ENCODE measurements at places on chromosomes 16 and 17.

- DNase-seq: no peak
These were observed 28.5 kb downstream of the CUEDC1 start for GRCh38 chr17:57926723-57927047.

DNA sequence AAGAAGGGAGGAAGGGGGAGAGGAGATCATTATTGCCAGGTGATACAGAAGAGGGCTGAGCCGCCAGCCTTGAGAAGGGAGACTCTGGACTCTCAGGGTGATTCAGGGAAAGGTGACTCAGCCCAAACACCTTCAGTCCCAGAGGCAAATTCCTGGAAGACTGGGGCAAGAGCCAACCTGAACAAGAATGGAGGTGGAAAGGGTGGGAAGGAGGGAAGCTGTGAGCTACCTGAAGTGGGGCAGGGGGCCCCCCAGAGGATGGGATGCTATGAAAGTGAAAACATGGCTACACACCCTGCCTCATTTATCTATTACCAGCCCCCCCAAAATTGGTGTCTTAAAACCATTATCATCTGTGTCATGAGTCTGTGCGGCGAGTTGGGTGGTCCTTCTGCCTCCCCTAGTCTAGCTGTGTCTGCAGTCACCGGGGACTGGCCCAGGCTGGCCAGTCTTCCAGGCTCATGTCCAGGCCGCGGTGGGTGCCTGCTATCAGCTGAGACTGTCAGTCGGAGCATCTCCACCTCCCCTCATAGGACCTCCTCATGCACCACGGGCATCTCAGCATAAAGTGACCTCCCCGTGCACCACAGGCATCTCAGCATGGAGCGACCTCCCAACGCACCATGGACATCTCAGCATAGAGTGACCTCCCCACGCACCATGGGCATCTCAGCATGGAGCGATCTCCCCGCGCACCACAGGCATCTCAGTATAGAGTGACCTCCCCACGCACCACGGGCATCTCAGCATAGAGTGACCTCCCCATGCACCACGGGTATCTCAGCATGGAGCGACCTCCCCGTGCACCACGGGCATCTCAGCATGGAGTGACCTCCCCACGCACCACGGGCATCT lies 3.2 kb upstream of the SLC47A2 start:
- no peak for DNase-seq

DNA sequence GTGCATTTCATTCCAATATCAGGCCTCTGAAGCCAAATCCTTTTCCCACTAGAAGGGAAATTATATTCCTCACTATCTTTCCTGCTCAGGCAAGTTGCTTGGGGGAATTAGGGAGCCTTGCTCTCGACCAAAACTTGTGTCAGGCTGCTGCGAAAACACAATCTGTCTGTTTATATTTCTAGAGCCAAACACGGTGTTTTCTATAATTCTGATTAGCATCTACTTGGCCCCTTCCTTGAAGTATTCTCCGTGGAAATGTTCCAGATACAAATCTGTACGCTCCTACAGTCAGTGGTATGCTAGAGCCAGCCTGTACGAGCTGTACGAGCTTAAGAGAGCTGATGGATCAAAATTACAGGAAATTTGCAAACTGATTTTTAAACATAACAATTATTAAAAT lies 299.3 kb upstream of the SALL1 start:
- DNase-seq: no peak

DNA sequence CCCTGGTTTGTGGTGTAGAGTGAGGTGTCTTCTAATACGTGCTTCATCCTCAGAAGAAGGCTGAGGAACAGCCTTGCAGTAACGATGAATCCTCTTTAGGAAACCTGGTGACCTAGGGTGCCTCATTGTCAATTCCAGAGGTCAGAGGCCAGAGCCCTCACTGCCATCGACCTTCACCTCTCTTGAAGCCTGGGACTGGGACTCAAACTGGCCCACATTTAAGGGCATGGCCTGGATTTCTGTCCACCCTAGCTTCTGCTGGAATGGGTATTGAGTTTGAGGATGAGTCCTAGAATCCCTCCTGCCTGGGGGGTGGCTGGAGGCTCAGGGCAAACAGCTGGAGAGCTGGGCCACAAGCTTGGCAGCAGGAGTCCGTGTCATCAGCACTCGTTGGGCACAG lies 38.6 kb downstream of the ELAC2 start:
- no peak for DNase-seq

- no peak for DNase-seq
These were observed 3.3 kb downstream of the RUNDC3A start for GRCh38 chr17:44311562-44312181.

DNA sequence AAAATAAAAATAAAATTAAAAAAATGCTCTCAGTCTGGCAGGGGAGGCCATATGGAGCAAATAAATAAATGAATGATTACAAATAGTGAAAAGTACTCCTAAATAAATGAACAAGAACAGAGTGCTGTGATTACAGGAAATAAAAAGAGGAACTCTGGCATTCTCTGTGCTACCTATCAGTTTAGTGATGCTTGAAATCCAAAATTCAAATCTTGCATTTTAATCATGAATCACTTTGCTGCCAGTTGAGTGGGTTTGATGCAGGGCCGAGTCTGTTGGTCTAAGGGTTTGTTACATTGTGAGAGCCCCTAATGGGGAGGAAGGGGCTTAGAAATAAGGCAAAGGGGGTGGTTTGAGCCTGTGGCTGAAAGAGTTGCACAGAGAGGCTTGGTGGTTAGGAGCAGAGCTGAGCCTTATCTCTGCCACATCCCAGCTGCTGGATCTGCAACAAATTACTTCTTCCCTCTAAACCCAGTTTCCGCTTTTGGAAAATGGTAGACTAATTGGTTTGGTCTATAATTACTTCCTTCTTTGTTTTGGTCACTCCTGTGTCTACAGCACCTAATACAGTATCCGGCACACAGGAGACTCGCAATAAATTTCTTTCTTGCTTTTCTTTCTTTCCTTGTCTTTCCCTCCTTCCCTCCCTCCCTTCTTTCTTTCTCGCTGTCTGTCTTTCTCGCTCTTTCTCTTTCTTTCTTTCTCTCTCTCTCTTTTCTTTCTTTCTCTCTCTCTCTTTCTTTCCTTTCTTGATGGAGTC lies 6.3 kb upstream of the ABCC1 start:
- no peak for DNase-seq

DNA sequence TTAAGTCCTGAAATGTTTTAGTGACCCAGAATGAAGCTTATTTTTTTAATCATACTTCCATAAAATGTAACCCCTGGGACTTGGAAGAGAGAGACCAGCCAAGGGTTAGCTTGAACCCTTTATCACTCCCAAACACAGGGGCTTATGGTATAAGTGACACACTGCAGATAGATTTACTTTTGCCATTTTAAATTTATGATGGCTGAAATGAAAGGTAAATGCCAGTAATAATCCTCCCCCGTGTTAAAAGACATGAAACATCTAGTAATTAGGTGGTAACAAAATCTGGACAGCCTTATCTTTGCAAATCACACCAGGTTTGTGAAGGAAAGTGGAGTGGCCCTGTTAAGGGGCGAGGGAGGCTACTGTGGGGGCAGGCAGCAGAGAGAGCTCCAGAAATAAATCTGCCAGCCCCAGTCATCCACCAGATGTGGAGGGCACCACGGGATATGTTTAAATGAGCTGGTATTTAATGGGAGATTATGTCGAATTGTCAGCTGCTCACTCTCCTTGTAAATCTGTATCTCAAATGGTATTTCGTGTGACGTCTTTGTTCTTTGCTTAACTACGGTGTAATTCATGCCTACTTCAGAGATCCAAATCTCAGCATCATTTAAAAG lies 326.5 kb downstream of the WWOX start:
- no peak for DNase-seq

- DNase-seq: no peak
These were observed 10.1 kb downstream of the ULK2 start for GRCh38 chr17:19857640-19858039.

- DNase-seq: no peak
These were observed 53.6 kb downstream of the GPRC5B start for GRCh38 chr16:19830902-19831560.
